ENCODE measurements at places on chromosomes 11 and 22.

GRCh38 chr11:124195189-124195734 lies 12.1 kb downstream of the OR10D3 start:
- DNase-seq, result peak; percentile 42

DNA sequence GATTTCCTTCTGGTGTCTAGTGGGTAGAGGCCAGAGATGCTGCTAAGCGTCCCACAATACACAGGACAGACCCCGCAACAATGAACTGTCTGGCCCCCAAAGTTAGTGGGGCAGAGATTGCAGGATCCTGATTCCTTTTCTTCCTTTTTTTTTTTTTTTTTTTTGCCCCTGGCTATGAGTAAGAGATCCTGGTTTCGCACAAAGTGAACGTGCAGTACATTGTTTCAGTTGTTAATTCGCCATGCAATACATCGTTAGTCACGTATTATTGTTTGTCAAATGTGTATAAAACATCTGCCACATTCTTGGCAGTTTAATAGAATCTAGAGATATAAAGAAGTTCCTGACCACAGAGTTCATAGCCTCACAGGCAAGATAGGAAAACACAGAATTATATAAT lies 20.2 kb downstream of the ST3GAL4 start:
- peak; percentile 49 for DNase-seq

GRCh38 chr11:115202074-115202473 lies 302.1 kb downstream of the CADM1 start:
- no peak for DNase-seq

DNA sequence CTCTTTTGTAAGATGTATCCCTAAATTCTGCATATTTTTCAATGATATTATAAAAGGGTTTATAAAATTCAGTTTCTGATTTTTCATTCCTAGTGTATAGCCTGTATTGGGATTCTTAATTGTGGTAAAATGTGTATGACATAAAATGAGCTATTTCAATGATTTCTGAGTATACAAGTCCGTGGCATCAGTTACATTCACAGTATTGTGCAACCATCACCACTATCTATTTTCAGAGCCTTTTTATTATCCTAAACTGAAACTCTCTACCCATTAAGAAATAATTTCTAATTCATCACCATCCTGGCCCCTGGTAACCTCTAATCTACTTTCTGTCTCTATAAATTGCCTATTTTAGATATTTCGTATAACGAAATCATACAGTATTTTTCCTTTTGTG lies 39.8 kb downstream of the EIF3F start:
- DNase-seq, result no peak

DNA sequence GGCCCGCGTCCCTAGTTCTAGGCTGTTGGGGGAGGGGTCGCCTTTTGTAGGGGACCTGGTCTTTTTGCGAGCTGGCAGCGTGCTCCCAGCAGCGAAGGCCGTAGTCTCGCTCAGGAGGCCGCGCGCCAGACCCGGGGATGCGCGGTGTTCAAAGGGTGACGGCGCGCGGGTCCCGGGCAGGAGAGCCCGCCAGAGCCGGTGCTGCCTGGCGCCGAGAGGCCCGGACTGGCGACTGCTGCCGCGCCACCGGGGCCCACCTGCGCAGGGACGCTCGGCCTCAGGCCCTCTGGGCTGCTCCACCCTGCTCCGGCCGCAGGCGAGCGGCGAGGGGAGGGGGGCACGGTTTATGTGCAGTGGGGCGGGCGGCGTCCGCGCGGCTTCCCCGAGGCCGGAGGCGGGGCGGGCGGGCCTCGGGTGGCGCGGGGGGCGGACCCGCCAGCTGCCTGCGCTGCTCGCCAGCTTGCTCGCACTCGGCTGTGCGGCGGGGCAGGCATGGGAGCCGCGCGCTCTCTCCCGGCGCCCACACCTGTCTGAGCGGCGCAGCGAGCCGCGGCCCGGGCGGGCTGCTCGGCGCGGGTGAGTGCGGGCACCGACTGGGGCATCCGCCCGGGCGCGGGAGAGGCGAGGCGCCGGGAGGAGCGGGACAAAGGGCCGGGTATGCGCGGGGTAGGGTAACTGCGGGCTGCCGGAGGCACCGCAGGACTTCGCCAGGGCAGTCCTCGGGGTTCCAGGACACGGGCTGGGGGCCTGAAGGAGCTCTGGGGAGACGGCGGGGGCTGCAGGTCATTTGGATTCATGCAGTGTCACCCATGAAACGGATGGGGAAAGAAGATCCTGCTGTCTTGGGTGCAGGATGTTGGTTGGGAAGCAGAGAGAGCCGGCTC lies at the start of gene PRSS23:
Gene PRSS23 (plus strand): TSS at position 467 of the 884 bp plus-strand sequence. CDS start 7,102 bp downstream, outside the sequence.
- peak; percentile 75 for DNase-seq

All from foreskin fibroblast (primary cell).